Stimulated activated CD4-positive, alpha-beta T cell treated with anti-CD3 and anti-CD28 coated beads, Interleukin-12 subunit alpha, Interleukin-12 subunit beta, amount 100 ng/mL, for 4 hours (primary cell): ENCODE measurements at places on chromosomes 3 and 15.

DNA sequence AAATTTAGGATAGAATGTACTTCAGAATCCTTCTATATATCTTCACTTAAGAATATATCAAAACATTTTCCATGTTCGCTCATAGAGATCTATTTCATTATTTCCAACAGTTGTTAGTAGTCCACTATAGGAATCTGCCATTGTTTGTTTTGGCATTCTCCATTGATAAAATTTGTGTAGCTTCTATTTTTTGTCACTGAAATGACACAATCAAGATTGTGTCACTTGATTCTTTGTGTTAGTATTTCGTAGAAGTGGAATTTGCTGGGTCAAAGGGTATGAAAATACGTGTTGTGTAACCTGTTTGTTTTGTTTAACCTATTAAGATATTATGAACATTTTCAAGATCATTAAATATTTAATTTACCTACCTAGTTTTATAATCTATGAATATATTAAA, 15.9 kb upstream of the GPR156 start:
- DNase-seq: no peak

GRCh38 chr15:49315391-49315823, 107.6 kb upstream of the FGF7 start:
- DNase-seq: no peak

DNA sequence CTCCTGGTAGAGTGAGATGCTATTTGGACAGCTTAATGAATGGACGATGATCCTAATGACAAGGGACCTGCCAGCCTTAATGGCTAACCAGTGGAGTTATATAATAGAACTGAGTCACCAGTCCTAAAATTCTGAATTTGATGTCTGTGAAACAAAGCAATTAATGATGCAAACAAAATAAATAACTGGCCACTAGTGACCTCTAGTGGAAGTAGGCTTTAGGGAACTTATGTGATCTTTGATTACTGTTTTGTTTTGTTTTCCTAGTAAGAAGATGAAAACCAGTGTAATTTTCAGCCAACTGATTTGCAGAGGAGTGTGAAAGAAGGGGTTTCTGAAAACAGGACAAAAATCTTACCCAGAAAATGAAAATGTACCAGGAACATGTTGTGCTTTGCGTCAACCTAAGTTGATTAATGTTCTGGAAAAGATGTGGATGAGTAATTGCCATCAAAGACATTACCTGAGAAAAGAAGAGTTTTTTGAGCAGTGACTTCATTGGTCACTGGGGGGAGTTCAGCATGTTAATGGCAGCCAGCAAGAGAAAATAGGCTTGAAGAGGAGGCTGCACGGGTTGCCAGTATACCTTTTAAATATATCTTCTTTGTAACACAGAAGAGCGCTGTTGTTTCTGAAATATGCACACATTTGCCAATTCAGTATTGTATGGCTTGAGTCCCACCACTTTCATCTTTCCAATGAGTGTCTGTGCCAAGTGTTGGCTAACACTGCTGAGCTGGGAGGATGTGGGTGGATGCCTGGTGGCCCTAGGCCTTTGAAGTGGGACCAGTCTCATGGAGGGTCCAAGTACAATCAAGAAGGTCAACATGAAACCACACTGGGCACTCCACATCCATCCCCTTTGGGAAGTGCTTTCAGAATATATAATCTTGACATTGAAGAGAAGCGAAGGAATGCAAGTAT, 9.3 kb downstream of the VEPH1 start:
- no peak for DNase-seq

DNA sequence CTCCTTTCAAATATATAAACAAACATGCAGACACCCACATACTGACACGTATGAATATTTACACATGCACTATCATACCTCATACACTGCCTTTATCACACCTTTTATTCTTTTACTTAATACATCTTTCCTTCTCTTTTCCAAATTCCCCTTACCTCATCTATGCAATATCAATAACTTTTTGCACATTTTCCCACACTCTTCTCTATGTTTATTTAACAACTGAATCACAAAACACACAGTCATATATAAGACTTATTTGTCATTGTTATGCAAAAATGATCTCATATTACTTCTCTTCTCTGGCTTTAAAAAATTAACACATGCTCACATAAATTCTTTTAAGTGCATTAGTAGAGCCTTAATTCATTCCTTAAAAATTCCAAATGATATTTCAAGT, 461.4 kb downstream of the DIPK2A start:
- DNase-seq: no peak

- DNase-seq: no peak
Measured at GRCh38 chr3:29313981-29314726, 33.3 kb downstream of the RBMS3 start.

DNA sequence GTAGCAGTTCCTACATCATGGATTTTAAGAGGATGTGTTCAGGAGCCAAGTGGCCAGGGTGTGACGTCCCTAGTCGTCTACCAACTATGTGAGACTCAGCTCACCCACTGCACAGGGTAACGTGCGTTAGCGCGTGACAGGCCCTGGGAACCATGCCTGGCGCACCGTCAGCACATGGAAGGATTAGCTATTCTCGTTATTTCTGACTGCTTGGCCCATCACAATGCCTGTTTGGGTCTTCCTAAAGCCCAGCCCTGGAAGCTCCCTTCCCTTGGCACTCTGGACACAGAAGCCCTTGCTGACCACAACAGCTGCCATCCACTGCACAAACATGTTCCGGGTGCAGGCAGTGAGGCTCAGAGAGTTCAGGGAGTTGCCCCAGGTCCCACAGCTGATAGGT, 91.0 kb upstream of the RPL32 start:
- DNase-seq: no peak

- no peak for DNase-seq
Measured at GRCh38 chr3:157388976-157389375, 47.7 kb upstream of the PTX3 start.

DNA sequence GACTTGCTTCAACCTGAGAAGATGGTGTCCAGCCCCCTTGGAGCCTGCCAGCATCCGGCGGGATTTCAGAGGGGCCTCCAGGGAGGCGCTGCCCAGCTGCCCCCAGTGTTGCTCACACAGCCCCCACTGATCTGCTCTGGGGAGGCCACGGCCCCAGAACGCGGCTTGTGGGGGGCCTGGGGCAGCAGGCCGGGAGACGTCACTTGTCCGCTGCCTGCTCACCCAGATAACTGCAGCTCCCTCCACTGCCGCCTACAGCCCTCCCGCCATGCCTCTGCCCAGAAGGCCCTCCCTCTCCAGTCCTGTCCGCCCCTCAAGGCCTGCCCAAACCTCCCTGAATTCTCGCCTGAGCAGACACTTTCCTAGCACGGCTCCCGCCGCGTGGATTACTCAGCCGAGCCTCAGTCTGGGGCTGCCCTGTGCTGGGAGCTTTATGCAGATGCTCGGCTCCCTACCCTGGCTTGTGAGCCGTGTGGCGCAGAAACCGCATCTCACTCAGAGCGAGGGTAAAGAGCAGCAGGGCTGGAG, 17.2 kb upstream of the ADIPOQ start:
- DNase-seq: peak; percentile 45

DNA sequence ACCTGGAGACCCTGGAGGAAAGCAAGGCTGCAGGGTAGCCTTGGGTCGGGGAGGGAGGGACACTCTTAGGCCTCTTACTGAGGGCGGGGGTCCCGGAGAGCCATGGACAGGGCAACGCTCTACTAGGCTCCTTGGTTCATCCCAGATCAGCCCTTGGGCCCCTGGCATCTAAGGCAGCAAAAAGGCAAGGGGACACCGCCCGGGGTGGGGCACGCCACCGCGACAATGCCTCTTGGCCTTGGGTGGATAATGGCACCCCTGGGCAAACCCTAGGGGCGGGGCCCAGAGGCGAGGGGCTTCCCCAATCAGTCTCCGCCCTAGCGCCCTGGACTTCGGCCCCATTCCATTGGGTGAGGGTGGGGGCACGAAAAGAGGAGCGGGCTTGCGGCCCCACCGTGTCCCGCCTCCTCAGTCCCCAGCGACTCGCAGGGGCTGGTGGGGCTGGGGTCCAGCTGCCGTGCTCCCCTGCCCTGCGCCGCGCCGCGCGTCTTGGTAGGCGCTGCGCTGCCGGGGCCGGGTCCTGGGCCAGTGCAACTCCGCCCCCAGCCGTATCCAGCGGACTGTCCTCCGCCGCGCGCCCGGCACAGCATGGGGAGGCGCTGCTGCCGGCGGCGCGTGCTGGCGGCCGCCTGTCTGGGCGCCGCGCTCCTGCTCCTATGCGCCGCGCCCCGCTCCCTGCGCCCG, at the start of gene CHST13:
Gene CHST13 (plus strand): TSS at position 411 of the 684 bp plus-strand sequence. CDS start 178 bp downstream, at position 589.
- DNase-seq: no peak

- DNase-seq: no peak
Measured at GRCh38 chr3:48472673-48472922, 26.1 kb downstream of the ATRIP start.
